ENCODE measurements at places on chromosomes 1 and 21. TPM values are rescaled to one million over a fixed set of nuclear protein-coding genes. Genes with fewer than 3 reads are reported as not detected.

DNA sequence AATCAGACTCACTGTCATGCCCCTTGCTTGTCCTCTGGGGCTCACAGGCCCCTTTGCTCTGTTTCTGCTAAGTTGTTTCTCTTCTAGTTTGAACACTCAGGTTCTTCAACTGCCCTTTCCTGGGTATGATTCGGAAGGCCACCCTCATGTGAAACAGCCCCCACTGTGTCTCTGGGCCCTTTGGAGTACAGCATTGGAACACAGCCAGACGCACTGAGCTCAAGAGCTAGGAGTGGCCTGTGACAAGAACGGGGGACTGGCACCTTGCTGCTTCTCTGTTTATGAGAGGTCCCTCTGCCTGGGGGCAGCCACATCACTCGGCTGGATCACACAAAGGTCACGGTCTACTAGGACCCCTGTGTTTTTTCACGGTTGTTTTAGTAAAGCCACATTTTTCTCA, 114.4 kb upstream of the ZC3H12A start:
- no peak for DNase-seq

DNA sequence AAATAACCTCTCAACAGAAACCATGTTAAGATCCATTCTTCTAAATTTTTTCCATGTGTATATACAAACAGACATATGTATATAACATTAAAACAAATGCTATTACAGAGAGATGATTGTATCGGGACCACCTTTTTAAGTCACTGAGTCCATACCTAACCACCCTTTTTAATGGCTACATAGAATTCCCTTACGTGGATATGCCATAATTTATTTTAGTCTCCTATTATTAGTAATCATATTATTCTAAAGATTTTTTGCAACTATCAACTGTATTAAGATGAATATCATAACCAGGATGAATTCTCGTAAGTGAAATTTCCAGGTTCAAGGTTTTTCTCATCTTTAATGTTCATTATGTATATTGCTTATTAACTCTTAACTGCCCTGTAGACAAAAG, 259.7 kb downstream of the HHAT start:
- no peak for DNase-seq

NOTCH2NLA gene
- total RNA-seq: 20.4 TPM

GRCh38 chr1:89941110-89941766, 53.7 kb upstream of the ZNF326 start:
- no peak for DNase-seq

DNA sequence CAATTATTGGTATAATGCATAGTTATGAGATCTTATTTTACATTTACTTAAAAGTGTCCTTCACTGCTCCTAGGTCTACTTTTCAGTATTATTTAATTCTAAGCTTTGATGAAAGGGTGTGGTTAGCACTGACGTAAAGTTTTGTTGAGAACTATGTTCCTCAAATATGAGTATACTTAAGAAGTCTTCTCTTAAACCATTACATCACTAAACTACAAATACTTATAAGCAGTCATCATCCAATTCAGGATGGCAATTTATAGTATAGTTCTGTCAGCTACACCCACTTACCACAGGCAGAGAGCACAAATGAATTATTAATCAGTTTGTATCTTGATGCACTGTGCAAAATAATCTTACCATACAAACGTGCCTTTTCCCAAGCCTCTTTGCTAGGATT, 27.0 kb downstream of the TRMT1L start:
- DNase-seq: no peak

GRCh38 chr21:41018431-41018830, 149.5 kb upstream of the BACE2 start:
- DNase-seq: no peak

- no peak for DNase-seq
Measured at GRCh38 chr1:29824511-29825273, 588.4 kb downstream of the PTPRU start.

- peak; percentile 71 for DNase-seq
Measured at GRCh38 chr1:112904071-112904830, 51.7 kb downstream of the SLC16A1 start.

DNA sequence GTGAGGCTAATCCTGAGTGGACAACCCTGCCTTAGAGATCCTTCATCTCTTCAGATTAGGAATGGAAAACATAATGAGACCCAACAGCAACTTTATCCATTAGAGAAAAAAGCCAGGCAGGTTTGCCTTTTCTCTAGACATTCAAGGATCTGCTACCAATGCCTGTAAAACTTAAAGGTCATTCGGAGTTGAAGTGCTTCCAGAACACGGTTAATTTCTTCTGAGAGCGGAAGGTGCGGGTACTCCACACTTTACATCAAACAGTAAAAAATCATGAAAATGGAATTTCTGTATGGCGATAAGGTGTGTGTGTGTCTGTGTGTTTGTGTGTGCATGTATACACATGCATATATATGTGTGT, 65.2 kb upstream of the PRKACB start:
- no peak for DNase-seq

GRCh38 chr1:159121526-159121925, 45.0 kb upstream of the AIM2 start:
- DNase-seq: no peak

DNA sequence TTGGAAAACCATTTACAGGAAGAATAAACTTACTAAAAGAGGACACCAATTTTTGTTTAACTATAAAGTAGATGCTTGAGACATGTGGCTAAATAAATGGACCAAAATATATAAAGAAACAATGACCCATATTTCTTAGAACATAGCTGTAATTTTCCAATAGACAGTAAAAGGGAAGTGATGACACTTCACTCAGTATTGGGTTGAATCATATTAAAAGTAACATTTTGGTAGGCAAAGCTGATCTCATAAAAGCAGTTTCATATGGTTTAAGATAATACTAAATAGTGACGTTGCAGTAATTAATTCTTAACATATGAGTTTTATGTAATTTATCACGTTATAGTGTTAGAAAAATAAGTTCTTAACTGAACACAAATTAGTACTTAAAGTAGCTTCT, 308.9 kb upstream of the RUNX1 start:
- no peak for DNase-seq

GRCh38 chr1:219523411-219523810, 89.5 kb downstream of the ZC3H11B start:
- DNase-seq: no peak

GRCh38 chr1:242854466-242854865, 330.0 kb upstream of the PLD5 start:
- DNase-seq: no peak

DNA sequence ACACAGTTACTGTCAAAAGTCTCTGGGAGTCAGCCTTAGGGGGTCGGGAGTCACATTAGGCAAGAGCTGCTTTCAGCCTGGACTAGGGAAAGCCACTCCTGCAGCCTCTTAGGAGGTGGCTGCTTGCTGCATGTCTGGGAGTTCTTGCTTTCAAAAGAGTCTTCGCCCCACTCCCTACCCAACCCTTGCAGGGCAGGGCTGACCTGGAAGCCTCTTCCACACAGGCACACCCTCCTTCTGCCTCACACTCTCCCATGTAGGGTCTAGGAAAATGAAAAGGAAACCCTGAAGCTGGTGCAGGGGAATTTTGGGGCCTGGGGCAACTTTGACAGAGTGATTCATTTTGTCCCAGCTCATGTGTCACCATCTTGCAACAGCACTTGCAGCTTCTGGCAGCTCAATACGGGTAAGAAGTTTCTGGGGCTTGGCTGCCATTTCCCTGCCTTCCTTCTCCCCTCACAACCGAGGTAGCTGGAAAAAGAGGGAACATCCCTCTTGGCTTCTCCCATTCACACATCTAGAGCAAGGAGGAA, 37.3 kb downstream of the KCND3 start:
- DNase-seq: no peak

GRCh38 chr1:12542616-12543592, 75.1 kb downstream of the DHRS3 start:
- DNase-seq: no peak

RHD gene
- not detected for total RNA-seq

GUCA2A gene
- total RNA-seq: not detected

GRCh38 chr1:8047686-8048445, 21.8 kb upstream of the ERRFI1 start:
- peak; percentile 92 for DNase-seq

DNA sequence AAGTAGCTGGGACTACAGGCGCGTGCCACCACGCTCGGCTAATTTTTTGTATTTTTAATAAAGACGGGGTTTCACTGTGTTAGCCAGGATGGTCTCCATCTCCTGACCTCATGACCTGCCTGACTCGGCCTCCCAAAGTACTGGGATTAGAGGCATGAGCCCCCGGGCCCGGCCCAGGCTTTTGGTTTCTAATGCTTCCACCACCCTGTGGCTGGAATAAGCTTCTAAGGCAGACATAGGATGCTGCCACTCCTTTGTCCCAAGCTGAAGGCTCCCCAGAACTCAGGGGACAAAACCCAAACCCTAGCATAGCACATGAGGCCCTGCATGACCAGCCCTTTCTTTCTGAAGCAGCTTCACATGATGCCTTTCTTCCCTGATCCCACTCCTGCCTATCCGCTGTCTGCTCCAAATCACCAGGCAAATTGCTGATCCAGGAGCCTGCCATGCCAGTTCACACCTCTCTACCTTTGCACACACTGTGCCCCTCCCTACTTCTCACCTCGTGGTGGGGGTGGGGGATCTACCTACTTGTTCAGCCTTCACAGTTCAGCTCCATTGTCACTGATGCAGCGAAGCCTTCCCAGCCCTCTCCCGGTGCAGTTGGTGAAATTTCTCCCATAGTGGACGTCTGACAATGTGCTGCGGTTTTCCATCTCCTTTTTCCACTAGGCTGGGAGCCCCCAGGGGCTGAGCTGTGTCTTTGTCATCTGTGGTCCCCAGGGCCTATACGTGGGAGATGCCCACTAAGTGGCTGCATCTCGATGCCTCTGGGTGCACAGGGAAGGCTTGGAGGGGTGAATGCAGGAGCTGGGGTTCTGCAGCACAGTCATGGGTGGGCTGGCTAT, 6.9 kb downstream of the PTPRU start:
- no peak for DNase-seq

GRCh38 chr1:118504867-118505266, 319.8 kb upstream of the SPAG17 start:
- DNase-seq: no peak

DNA sequence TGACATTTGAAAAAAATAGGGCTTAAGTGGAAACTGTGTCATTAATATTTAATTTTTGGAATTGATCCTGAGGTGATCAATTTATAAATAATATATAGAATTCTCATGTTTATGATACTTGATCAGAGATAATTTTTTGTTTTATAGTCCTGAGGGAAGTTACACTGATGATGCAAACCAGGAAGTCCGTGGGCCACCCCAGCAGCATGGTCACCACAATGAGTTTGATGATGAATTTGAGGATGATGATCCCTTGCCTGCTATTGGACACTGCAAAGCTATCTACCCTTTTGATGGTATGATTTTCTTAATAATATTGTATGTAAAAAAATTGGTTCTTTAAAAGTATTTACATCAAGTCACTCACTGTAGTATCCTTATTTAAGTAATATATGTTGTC, 101.2 kb downstream of the FNBP1L start:
- no peak for DNase-seq

OR10J1 gene
- not detected for total RNA-seq

DNA sequence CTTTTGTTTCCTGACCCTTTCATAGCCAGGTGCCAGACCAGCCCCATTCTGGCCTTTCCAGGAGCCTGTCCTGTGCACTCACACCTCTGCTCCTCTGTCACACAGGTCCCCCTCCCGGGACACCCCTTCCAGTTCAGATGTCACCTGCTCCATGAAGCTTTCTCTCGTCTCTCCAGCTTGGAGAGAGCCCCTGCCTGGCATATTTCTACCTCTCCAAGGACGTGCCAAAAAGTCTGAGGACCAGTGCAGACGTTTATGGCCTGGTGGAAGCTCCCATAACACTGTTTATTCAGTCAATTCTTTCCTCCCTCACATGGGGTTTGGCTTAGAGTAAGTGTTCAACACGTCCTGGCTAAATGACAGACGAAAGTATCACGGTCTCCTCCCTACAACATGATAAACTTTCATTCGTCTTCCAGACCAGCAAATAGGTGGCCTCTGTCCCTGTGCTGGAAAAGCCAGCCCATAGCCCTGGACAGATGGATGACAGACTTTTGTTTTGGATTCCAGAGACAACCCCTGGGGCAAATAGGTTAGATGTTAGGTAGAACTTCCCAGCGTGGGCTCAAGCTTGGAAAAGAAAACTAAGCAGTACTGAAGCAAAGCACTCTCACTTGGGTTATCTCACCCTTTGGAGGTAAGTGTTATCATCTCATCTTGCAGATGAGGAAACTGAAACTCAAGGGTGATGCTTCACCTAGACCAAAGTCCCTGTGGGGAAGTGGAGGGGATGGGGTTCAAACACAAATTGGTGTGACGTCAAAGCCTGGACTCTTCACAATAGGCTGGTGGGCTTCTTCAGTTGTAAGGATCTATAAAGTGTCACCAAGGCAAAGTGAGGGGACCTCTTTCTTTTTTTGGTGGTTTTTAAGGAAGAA, 52.9 kb upstream of the ECE1 start:
- no peak for DNase-seq

TTC39A gene
- total RNA-seq: 15.6 TPM

- DNase-seq: peak; percentile 60
Measured at GRCh38 chr1:8858112-8858668, 20.3 kb downstream of the ENO1 start.

- DNase-seq: no peak
Measured at GRCh38 chr1:207941665-207942064, 30.7 kb upstream of the CD34 start.

DNA sequence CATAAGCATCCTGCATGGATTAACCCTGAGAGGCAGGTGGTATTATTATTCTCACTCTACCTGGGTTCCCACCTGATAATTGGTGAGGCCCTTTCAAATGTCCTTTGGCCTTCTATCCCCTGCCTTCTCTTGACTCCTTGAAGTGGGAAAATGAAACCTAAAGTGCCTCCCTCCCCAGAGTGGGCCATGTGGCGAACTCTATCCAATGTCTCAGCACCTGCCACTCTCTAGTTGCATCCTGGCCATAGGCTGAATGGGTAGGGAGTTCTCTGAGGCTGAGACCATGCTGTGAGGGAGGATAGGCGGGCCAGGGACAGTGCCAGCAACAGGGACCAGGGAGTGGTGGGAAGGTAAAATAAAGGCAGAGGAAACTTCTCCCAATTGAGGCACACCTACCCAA, 35.3 kb downstream of the ELF3 start:
- no peak for DNase-seq

DNA sequence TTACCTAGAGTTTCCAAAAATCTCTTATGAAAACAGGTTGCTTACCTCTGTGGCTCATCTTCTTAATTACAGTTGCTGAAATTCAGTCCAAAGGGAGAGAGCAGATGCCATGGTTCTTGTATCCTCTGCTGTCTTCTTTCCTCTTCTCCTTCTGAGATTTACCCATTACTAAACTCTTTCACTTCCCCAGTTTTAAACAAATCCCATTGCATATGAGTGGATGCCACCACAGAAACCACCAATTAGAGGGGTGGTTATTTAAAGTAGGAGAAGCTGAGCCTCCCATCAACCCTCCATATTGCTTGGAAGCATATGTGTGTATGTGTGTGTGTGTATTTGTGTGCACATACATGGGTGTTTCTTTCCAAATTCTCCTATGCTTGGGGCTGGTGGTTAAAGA, 128.5 kb upstream of the KCNK1 start:
- DNase-seq: no peak

DNA sequence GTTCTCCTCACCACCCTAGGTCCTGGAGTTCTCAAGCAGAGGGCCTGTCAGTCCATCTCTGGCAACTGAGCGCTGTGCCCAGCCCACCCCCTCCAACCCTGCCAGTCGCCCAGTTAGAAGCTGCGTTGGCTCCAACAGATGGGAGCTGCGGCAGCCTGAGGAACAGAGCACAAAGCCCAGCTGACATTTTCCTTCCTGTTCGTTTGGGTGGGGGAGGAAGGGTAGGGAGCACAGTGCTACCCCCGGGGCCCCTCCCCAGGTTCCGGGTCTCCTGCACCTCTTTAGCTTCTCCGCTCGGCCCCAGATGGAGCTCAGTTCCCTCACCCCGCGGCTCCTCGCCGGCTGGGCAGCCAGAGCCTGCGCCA, 1.4 kb downstream of the LRRN2 start:
- DNase-seq: no peak

Measured in cardiac muscle cell (in vitro differentiated cells and primary cell).